PC-3 (cell line): ENCODE measurements at places on chromosomes 6 and 20. TPM values are rescaled to one million over a fixed set of nuclear protein-coding genes. Genes with fewer than 3 reads are reported as not detected.

PCSK2 gene
- not detected in 2 replicates for total RNA-seq

DNA sequence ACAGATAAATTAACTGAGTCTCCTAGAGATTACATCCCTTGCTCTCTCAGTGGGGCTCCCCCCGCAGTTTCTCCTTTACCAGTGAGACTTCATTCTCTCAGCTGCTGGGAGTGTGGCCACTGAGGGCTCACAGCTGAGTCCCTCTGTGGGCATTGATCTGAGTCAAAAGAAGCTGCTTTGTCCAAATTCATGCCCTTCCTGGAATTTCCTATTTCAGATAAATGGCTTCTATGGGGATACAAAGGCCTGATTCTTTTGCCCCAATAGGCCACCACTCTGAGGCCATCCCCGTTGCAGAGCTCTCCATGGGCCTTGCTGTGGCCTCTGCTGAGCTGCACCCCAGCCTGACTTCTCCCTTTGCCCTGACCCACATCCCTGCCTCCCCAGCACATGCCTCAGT lies 10.0 kb downstream of the CST5 start:
- no peaks in the 10 kb centered on the region for H3K36me3 ChIP-seq
- H3K27me3 ChIP-seq, result peaks cover 84% of the 10 kb centered on the region
- DNase-seq, result no peak
- H3K4me3 ChIP-seq, result no peak overlapping the region

DNA sequence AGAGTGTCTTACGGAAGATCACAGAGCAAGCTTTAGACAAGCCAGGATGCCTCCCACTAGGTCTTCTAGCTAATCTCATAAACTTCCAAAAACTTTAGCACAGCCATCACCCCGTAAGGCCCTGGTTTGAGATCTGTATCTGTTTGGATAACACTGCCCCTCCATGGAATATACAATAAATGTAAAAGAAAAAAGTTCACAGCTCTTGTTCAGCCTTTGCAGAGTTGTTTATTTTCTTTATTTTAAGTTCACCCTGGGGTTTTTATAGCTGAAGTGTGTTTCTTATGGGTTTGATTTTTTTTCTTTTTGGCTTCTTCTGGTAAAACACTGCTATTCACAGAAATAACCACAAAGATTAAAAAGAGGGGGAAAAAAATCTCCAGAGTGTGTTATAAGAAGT lies 125.6 kb downstream of the EYA2 start:
- no peak overlapping the region for H3K27ac ChIP-seq
- DNase-seq, result peak; percentile 13
- H3K27me3 ChIP-seq, result peaks cover 77% of the 10 kb centered on the region
- no peaks in the 10 kb centered on the region for H3K36me3 ChIP-seq

DNA sequence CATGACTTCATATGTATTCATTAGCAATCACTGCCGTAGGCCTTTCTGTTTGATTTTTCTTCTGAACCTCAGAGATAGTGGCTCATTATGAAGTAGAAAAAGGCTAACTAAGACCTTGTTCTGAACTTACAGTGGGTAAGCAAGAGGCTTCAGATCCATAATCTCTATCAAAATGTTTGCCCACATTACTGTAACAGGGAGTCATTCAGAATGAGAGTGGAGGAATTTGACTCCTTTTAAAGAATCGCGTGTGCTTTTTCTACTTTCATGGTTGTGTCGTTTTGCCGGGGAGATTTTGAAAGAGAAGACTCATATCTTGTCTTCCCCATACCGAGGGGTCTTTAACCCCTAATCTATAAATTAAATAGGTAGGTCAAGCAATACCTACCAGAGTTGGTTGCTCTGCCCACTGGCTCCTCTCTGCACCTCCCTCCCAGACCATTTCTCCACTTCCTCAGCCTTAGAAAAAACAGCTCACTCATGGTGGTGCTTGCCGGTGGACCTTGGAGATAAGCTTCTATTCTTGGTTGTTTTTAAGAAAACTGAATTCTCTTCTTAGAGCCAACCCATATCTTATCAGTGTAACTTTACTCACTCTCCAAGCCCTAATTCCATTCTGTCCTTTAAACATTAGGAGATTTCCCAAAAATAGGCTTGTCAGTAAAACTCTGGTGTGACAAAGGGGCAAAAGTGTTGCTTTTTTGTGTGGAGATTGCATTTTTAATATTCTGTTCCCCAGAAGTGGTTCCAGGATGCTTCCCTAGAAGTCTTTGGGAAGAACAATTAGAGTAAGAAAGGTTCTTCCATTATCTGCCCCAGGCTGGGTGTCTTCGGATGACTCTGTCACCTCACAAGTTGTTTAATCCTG lies 56.6 kb downstream of the E2F3 start:
- H3K27me3 ChIP-seq, result no peaks in the 10 kb centered on the region
- H3K27ac ChIP-seq, result no peak overlapping the region

- peaks cover 44% of the 10 kb centered on the region; the same call in 1 of the 2 replicates for H3K27me3 ChIP-seq
- no peaks in the 10 kb centered on the region; the same call in 1 of the 2 replicates for H3K4me1 ChIP-seq
- no peak overlapping the region for H3K4me3 ChIP-seq
- no peaks in the 10 kb centered on the region for H3K36me3 ChIP-seq
Observed at GRCh38 chr20:11585752-11586352, 331.8 kb upstream of the BTBD3 start.
